Smooth muscle cell of the umbilical artery (primary cell): ENCODE measurements at places on chromosomes 2 and 18. TPM values are rescaled to one million over a fixed set of nuclear protein-coding genes. Genes with fewer than 3 reads are reported as not detected.

The TUBA3E gene
- 0.09 TPM in 1 of 2 replicates, not detected in the other for total RNA-seq

The C1D gene
- total RNA-seq, result 17.9 and 32.1 TPM in 2 replicates

The MGAT4A gene
- under 0.01 and 1.3 TPM in 2 replicates for total RNA-seq

The SERPINB4 gene
- total RNA-seq, result 0.09 TPM in 1 of 2 replicates, not detected in the other

The CLEC4F gene
- not detected in 2 replicates for total RNA-seq

The ZCCHC2 gene
- total RNA-seq, result 3.3 and 6.4 TPM in 2 replicates

The SERPINB12 gene
- total RNA-seq, result not detected in 2 replicates

The DSC1 gene
- 0.05 and 0.30 TPM in 2 replicates for total RNA-seq

The TMEM178A gene
- 0.30 and 0.92 TPM in 2 replicates for total RNA-seq

The TANC1 gene
- 35.3 and 51.6 TPM in 2 replicates for total RNA-seq

The KIF1A gene
- total RNA-seq, result under 0.01 and 0.14 TPM in 2 replicates

The C2orf69 gene
- total RNA-seq, result 10.4 and 14.0 TPM in 2 replicates

The FSIP2 gene
- 0.05 TPM in 1 of 2 replicates, not detected in the other for total RNA-seq

The HSBP1L1 gene
- total RNA-seq, result 1.5 and 5.0 TPM in 2 replicates

The IGFBP2 gene
- total RNA-seq, result 8.9 and 141 TPM in 2 replicates

The UGT1A4 gene
- total RNA-seq, result not detected in 2 replicates

The GPR75 gene
- 0.89 and 2.7 TPM in 2 replicates for total RNA-seq

The CCDC93 gene
- 39.5 and 44.7 TPM in 2 replicates for total RNA-seq

The SFTPB gene
- not detected in 2 replicates for total RNA-seq

The GPR155 gene
- 6.6 and 10.1 TPM in 2 replicates for total RNA-seq

The MAL gene
- total RNA-seq, result not detected in 2 replicates

The TBR1 gene
- under 0.01 TPM in 1 of 2 replicates, not detected in the other for total RNA-seq

The CTLA4 gene
- not detected in 2 replicates for total RNA-seq

The FTCDNL1 gene
- total RNA-seq, result 1.5 and 1.8 TPM in 2 replicates

The ITPRIPL1 gene
- 0.30 and 1.5 TPM in 2 replicates for total RNA-seq

The FHL2 gene
- 82.8 and 193 TPM in 2 replicates for total RNA-seq

The PLGLB2 gene
- total RNA-seq, result 0.30 and 2.1 TPM in 2 replicates

The LGALSL gene
- 3.1 and 4.8 TPM in 2 replicates for total RNA-seq

The AGXT gene
- total RNA-seq, result not detected in 2 replicates

The NEU2 gene
- not detected in 2 replicates for total RNA-seq

The GALM gene
- 10.9 and 18.7 TPM in 2 replicates for total RNA-seq

The ACTG2 gene
- 94.1 and 175 TPM in 2 replicates for total RNA-seq

The NYAP2 gene
- total RNA-seq, result not detected in 2 replicates

The PLCL1 gene
- total RNA-seq, result 1.5 and 2.2 TPM in 2 replicates

The ANKRD29 gene
- 0.59 and 0.88 TPM in 2 replicates for total RNA-seq

The G6PC2 gene
- not detected in 2 replicates for total RNA-seq

The ANKRD30BL gene
- not detected in 2 replicates for total RNA-seq

The CYTIP gene
- 0.30 TPM in 1 of 2 replicates, not detected in the other for total RNA-seq

The IL18RAP gene
- total RNA-seq, result not detected in 2 replicates

The SEC11C gene
- 20.9 and 31.5 TPM in 2 replicates for total RNA-seq
